ENCODE measurements at places on chromosomes 4 and X. TPM values are rescaled to one million over a fixed set of nuclear protein-coding genes. Genes with fewer than 3 reads are reported as not detected.
A peak's percentile ranks its signal among the peaks of the same experiment; 100 is the strongest.

- no peak for DNase-seq
Measured at GRCh38 chr4:738781-739280, 33.2 kb downstream of the PCGF3 start.

DNA sequence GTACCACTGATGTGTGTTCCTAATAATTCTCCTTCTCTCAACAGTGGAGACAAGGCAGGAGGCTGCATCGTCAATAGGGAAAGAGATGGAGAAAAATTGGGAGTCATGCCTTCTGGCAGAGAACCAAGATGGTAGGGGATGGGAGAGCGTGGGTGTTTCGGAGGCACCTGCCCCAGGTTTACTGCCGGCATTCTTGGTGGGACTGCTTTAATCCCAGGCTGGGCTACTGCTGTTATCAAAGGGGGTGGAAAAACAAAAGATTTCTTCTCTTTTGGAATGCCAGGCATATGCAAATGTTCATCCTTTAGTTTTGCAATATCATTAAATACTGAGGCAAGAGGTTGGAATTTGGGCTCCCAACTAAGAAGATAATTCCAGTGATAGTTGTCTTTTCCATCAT lies 257.0 kb downstream of the DCHS2 start:
- no peak for DNase-seq

DNA sequence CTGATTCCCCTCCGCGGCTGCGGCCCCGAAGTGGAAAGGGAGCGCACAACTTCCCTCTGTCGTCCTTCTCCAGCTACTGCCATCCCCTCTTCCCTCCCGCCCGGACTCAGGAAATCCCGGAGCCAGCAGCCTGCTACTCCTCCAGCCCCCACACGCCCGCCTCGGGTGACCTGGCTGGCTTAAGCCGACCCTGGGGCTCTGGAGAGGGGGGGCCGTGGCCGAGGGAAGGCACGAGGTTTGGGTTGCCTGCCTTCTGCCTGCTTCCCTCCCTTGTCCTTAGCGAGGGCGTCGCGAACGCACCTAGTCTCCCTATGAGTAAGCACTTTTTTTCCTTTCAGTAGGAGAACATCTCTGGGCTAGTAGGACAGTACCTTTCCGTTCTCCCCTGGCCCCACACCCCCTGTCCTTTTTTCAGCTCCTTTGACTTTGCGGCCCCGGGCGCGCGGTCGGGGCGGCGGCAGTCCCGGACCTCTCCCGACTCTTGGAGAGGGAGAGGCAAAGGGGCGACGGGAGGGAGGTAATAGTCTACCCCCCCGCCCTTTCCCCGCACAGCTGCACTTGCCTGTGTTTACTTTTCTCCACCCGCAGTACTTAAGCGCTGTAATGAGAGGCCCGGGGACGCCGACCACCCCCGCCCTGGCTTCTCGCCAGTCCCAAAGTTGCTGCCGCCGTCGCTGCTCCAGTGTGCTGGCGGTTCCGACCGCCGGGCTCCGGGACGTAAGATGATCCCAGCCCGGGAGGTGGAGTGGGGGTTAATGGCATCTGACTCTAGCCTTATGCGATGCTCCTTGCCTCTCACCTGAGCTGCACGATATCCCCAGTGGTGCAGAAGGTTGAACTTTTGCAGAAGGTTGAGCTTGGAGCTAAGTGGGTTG lies 868 bp downstream of the PLS3 start:
- peak; percentile 38 for DNase-seq

GRCh38 chr4:123361195-123361861 lies 35.3 kb upstream of the SPRY1 start:
- no peak for DNase-seq

GRCh38 chr4:93061826-93062225 lies 758.1 kb downstream of the GRID2 start:
- DNase-seq = no peak

GRCh38 chrX:16814597-16814996 lies 28.3 kb downstream of the TXLNG start:
- no peak for DNase-seq

- DNase-seq = no peak
Measured at GRCh38 chr4:126752126-126752525, 880.6 kb upstream of the INTU start.

DNA sequence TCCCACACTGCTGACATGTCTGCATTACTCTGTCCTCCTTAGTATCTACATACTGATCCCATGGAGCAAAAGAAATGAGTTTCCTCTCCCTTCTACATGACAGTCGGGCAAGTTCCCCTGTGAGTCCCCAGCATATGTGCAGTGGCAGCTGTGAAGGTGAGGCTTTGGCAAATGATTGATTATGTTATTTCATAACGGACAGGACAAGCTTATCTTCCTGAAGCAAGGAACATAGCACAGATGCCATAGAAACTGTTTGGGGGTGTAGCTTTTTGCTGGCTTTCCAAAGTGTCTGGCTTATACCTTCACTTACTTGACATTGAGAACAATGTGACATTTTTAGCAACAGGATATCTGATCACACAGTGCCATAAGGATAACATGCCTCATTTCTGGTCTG lies 136.8 kb upstream of the PDLIM3 start:
- no peak for DNase-seq

DNA sequence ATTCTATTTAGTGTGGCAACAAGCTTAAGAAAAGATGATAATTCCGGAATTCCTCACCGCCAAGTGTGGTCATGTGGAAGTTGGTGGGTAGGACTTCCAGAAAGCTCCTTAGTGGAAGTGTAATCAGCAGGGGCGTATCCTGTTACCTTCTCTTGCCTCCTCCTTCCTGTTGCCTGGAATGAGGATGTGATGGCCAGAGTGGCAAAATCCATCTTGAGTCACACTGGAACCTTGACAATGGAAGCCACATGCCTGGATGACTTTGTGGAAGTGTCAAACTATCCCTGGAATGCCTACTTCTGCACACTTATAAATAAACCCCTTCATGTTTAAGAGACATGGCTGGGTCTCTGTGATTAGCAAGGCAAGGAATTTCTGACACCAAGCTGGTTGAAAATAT lies 191.0 kb downstream of the PRDM5 start:
- DNase-seq = no peak

DNA sequence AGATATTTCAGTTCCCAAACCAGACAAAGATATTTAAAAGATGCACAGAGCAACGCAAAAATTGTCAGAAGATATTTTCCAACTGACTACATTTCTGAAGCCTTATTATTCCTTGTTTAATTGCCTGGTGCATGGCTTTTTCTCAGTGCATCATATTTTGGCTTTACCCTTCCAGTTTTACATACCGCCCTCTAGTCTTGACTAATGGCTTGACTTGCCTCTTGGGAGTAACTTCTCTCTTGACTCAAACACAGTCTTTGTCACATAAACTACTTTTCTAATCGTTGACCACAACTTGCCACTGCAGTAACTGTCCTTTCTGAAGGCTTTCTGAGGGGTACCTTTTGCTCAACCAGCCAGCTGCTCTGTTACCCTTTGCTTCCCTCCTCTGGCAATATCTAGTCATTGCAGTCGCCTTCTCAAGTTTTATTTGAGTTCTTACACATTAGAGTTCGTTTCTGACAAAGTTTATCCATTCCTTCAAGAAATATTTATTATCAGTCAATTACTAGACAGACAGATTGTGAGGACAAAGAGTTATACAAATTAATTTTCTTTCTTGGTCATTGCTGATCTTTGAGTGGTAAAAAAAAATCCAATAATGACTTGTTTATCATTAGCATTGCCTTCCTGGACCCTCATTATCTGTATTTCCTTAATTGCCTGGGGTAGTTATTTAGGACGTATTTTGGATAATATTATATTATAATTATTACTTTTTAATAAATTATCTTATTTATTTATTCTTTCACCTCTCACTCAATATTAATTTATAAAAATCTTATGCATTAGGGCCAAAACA lies 506.9 kb upstream of the PCDH10 start:
- DNase-seq = peak; percentile 36

- no peak for DNase-seq
Measured at GRCh38 chrX:38277136-38277535, 50.2 kb downstream of the RPGR start.

DNA sequence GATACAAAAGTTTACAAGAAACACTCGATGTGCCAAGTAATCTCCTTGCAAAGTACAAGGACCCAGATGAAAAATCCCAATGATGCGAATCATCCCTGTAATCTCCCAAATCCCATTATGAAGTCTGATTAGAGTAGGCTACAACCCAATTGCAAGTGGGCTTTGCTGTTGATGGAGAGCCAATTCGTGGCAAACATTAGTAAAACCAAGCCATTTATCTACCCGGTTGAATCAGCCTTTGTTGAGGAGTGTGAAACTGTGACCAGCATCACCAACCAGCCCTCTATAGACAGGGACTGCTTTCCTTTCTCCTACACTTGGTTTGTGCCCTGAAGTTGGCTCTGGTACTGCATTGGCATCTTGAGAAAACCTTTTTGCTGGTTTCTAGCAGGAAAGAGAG lies 1.2 kb upstream of the PRPS2 start:
- no peak for DNase-seq

DNA sequence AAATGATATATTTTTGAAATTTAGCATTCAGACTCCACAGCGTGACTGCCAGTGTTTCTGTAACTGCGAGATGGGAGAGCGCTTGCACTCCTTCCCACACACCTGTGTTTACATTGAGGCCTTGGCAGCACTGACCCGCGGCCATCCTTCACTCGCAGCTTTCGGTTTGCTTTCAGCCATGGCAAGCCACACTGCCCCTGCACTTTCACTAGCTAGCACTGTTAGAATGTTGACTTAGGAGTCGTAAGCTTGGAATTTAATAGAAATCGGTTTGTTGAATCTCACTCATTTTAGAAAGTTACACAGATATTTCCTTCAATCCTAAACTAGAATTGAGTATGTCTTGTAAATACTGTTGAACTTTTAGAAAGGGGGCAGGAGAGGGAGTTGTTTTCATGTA lies 136.2 kb downstream of the CFAP299 start:
- peak; percentile 63 for DNase-seq

- no peak for DNase-seq
Measured at GRCh38 chrX:46791927-46792809, 33.2 kb upstream of the SLC9A7 start.

Gene STARD8
- 17.4 TPM for polyA plus RNA-seq

Gene PNMA5
- 0.33 TPM for polyA plus RNA-seq

Gene HTT
- 36.6 TPM for polyA plus RNA-seq

Gene FGFBP1
- not detected for polyA plus RNA-seq

Gene TMPRSS11F
- 0.12 TPM for polyA plus RNA-seq
